ENCODE measurements at places on chromosomes 4 and X.

DNA sequence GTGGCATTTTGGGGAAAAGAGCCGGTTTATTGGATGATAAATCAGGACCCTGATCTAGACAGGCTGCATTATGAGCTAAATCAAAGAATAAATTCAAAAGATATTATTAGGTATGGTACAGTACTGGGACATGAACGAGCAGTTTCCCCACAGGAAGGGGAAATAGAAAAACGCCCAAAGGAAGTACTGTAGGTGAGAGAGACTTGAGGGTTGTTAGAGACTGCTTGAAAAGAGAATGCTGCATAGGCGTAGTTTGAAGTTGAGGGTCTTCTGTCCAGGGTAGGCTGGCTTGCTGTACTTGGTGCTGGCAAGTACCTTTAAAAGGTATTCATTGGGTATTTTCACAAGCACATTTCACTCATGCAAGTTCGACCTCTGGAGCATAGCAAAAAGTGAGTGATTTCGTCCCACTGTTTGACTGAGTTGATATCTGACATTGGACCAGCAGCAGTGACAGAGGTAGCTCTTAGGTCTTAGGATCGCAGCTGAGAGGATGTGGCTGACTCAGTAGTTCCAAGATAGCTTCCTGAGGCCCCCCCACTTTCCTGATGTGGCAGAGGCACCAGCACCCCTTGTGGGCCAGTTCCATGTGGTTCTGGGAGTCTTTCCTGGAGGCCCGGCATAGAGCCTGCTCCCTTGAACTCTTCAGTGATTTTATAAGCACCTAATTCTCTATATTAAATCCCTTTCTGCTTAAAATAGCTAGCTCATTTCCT lies 64.3 kb downstream of the TMEM131L start:
- DNase-seq = no peak

DNA sequence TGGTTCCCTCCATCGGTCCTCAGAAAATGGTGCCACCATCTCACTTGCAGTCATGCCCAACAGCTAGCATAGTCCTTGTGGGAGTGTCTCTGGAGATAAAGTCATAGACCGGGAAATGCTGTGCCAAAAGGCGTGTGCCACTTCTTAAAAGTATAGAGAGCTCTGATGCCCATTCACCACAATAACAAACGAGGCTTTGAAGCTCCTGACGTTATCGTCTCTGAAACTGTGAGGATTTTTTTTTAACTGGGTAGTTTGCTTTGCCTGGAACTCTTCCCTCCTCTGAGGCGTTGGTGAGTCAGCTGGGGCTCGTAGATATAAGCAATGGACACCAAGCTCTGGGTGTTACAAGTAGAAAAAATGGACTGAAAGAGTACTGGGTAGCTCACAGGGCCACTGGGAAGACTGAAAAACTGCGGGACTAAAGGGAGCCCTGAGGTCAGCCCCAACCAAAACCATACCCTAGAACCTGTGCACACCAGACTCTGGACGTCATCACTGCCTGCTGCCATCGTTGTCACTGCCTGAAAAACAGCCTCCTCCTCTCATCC lies 89.4 kb upstream of the TRIM2 start:
- DNase-seq = peak; percentile 72

DNA sequence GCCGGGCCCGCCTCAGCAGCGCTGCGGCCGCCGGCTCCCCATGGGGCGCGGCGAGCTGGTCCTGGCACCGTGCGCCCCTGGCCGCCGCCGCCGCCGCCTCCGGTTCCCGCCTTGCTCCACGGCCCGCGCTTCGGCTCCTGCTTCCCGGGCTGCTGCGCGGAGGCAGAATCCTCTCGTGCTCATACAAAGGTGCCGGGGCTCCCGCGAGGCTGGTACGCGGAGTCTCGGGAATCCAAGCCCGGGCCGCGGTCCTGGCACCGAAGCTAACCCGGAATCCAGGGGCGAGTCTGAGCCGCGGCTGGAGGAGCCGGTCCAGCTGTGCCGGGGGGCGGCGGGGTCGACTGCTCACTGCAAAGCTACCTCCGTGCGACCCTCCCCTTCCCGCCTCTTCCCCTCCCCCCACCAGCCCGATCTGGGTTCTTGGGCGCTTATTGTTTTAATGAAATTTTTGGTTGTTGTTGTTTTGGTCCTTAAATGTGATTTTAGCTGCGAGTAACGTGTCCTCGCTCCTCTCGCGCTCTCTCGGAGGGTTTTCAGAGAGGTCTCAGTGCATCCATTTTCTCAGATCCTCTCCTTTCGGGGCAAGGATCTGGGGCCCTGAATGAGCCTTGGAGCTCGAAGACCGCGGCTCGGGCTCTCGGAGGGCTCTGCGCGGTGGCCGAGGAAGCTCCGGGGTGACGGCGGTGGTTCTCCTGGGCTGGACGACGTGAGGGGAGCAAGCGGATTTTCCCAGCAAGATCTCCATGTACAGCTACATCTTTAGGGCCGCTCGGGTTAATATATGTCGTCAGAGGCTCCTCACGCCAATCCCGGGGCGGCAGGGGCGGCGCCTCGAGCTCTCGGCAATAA lies at the start of gene HAND2:
Gene HAND2 (minus strand): TSS at position 753 of the 849 bp plus-strand sequence. CDS start 940 bp downstream, outside the sequence.
- DNase-seq = no peak

GRCh38 chr4:108877821-108878220 lies 115.0 kb upstream of the ETNPPL start:
- DNase-seq = peak; percentile 28

DNA sequence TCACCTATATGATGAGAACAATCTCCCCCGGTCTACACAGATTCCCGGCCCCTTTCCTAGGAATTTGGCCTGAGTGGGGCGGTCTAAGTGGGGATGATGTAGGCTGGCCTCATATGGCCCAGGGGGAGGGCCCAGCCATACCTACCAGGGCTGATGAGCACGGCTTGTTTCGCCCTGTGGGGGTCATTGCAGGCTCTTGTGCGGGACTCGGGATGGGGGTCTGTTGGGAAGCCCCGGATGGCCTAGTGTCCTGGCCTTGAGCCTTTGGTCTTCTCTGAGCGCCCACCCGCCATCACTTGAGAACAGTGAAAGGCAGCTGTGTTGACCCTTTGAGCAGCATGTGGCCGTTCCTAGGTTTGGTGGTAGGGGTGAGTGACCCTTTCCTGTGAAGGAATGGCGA lies 4.8 kb upstream of the CTAG2 start:
- DNase-seq = no peak

- DNase-seq = no peak
Observed at GRCh38 chrX:97691901-97692455, 808.3 kb downstream of the RPA4 start.

GRCh38 chr4:73607375-73608033 lies 12.7 kb downstream of the RASSF6 start:
- peak; percentile 21 for DNase-seq

DNA sequence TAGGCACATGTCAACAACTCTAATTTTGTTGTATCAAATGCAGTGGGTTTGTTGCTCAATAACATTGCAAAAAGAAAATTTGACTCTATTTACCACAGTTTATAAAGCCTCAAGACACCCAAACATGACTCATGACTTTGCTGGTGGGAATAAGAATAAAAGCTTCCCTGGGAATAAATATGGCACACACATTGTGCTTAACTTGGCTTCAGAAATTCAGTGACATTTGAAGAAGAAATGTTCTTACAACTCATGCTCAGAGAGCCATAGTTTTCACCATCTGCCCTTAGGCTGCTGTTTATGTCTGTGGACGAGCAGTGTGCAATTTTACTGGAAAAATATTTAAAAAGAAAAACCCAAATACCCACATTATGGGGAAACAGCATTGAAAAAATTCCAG lies 60.9 kb downstream of the SPATA18 start:
- DNase-seq = no peak

DNA sequence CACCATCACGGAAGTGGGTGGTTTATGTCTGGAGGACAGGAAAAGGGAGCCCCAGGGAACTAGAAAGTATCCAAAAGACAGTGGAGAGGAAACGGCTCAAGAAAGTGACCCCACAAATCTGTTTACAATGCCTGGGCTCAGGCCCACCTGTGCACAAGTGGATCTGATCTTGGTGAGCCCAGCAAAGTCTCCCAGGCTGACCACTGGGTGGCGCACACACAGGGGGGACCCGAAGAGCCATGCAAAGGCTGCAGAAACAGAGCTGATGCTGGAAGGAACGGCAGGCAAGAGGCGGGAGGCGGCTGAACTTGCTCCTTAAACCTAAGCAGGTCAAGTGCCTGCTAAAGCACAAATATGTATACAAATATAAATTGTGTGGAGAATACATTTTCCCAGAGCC lies 9.6 kb downstream of the HAUS7 start:
- DNase-seq = peak; percentile 47

- DNase-seq = no peak
Observed at GRCh38 chrX:79592259-79592658, 225.1 kb upstream of the ITM2A start.

DNA sequence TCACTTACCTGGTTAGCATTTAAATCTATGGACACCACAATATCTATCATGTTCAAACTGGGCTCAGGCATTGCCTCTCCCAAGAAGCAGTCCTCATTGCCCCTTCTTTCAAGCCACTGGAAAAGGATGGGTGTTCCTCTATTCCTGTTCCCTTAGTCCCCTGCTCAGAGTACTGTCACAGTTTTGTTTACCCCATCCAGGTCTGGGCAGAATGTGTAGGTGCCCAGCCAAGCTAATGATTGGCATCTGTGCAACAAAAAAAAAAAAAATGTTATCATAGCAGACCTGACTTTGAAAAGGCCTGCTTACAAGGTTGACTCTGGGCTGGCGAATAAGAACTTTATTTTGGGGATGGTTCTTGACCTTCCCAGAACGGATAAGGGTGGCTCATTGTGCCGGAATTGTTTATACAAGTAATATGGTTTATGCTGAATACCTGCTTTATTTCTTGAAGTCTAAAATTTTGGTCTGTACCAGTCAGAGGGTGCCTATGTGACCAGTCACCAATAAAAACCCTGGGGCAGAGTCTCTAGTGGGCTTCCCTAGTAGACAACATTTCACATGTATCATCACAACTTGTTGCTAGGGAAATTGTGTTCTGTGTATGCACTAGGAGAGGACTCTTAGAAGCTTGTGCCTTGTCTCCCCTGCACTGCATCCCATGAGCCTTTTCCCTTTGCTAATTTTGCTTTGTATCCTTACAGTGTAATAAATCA lies 47.9 kb downstream of the JADE3 start:
- no peak for DNase-seq

DNA sequence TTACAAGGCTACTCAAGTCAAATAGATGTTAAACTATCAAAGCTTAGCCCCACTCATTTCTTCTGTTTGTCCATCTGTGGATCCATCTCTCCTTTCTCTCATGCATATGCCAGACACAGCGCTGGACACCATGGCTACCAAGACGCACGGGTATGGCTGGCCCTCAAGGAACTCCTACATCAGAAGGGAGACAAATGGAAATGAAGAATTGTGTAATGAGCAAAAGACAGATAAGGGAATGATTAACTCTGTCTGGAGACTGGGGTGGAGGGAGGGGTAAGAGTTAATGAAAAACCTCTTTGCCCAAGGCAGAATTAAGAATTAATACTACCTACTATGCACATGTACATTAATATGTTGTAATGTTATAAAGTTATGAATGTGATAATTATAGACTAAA lies 88.1 kb downstream of the MGST2 start:
- no peak for DNase-seq

- DNase-seq = peak; percentile 61
Observed at GRCh38 chr4:99634742-99635360, 22.8 kb downstream of the C4orf54 start.

- DNase-seq = no peak
Observed at GRCh38 chr4:70334681-70335080, at the start of gene CABS1. TSS of gene CABS1 (plus strand) at chr4:70334981. CDS start at chr4:70335040, 59 bp downstream.

- no peak for DNase-seq
Observed at GRCh38 chrX:41152221-41152620, 67.0 kb downstream of the USP9X start.

- DNase-seq = no peak
Observed at GRCh38 chrX:56786889-56787733, 58.1 kb downstream of the NBDY start.

DNA sequence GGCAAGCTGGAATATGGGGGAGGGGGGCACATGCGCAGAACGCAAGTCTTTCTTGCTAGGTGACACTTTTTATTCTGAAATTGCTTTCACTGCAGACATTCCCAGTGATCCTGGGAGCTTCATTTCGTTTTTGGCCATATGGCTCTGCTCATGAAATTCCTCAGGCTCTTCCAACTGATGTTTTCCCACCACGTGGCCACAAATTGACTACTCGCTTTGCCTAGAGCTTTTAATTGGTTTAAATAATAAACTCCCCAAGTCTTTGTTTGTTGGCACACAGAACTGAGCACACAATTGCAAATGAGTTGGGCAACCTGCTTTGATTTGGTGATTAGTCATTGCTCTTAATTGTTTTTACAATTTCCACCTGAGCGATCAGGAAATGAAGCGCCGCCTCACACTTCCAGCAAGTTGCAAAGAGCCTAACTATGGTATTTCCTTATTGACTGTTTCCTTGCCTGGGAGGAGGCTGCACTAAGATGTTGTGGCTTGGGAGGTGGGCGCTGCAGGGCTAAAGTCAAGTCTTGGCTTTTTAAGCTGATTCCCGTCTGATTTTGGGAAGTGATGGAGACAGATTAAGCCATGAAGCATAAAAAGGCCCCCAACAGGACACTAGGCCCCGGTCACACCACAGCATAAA lies 282.5 kb downstream of the ZIC3 start:
- no peak for DNase-seq

DNA sequence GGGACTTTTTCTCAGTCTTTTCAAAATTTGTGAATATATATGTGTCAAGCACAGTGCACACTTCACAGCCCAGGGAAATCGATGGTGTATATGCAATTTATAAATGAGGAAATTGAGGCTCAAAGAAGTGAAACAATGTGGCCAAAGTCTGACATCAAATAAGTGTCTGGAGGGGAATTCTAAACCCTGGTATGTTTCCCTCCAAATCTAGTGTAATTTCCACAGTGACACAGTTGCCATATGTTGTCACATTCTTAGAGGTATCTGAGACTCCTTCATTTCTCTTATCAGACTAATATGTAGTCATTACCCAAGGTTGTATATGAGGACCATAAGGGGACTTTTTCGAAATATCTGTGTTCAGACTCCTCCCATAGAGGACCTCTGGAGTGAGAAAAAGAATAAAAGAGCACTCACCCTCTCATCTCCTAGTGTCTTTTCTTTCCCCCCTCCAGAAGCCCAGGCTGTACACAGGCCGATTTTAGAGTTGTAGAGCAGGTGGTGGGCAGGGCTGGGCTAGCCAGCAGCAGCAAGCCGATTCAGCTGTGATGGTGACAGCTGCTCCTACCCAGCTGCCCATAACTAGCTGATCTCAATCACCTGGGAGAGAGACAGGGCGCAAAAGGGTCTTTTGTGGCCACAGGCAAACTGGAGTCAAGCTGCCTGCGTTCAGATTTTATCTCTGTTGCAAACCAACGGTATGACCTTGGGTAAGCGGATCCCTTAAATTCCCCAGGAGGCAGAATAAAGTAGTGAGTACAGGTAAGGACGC lies 55.1 kb downstream of the CLCN5 start:
- DNase-seq = no peak

DNA sequence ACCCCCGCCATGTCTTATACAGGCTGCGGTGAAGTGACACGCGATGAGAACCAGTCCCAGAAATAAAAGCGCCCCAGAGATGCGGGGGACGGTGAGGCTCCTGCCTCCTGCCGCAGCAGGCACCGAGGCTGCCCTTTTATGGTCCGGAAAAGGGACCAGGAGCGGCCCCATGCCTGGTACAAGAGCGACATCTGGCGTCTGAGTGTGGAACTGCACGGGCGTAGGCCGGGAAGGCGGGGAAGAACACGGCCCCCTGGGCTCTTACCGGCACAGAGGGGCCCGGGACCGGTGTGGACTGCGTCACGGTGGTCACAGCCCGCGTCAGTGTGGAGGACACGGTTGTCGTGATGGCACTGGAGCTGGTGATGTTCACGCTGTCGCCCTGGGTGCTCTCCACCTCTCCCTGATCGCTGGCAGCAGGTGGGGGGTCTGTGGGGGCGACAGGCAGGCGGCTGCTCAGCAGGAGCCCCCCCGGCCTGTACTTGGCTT lies 8.9 kb upstream of the RENBP start:
- peak; percentile 44 for DNase-seq
